ENCODE measurements at places on chromosomes 11 and 22.
A peak's percentile ranks its signal among the peaks of the same experiment; 100 is the strongest.

DNA sequence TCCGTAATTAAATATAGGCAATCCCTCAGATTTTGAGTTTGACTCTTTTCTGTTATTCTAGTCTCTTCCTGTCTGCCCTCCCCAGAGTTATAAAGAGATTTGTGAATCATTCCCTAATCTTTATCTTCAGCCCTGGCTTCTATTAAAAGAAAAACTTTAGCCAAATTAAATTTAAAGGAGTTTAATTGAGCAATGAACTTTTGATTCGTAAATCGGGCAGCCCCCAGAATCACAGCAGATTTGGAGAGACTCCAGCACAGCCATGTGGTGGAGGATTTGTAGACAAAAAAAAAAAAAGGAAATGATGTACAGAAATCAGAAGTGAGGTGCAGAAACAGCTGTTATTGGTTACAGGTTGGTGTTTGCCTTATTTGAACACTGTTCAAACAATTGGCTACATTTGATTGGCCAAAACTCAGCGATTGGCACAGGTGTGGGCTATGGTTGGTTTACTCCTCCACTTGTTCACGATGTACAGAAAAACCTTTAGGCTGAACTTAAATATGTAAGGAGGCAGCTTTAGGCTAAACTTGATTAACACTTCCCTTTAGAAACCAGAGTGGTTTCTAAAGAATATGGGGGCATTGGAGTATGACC is 2.3 kb upstream of the ALKBH8 start:
- DNase-seq, result no peak

- no peak for DNase-seq
Observed at GRCh38 chr11:12245091-12245490, 132.3 kb upstream of the PARVA start.

- no peak for DNase-seq
Observed at GRCh38 chr11:69201066-69201365, 45.3 kb downstream of the SMIM38 start.

DNA sequence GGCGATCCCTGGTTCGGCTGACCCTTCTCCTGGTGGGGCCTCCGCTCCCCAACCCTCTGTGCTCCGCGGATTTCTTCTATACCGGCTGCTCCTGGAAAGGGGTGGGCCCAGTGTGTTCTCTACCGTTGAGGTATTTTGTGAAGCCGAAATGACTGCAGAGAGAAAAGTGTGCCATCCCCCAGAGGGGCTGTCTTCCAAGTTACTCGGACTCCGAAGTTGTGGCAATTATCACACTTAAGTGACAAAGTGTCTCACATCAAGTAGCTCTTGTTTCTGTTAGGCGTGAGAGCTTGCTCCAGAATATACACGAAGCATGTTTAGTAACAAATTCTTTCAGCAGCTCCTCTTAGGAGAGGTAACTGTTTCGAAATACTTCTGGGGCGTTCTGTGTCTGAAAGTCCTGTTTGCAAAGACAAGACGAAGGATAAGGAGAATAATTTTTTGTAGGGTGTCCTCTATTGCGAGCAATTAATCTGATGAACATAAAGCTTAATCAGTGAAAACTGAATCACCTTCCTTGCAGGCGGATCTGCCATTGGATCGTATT is 434 bp downstream of the XPNPEP3 start:
- no peak for DNase-seq

DNA sequence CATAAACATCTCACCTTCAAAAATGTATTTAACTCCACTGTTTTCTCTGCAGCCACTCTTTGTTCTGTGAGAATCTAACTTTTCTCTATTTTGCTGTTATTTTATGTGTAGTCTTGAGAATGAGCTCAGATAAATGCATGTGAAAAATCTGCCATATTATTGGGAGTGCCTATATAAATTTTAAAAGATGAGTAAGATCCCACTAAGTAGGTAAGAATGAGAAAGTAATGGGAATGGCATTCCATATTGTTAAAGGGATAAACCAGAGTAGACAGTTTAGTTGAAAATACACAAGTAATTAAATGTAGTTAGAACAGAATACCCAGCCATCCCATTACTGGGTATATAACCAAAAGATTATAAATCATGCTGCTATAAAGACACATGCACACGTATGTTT is 817.2 kb downstream of the FAM181B start:
- no peak for DNase-seq

DNA sequence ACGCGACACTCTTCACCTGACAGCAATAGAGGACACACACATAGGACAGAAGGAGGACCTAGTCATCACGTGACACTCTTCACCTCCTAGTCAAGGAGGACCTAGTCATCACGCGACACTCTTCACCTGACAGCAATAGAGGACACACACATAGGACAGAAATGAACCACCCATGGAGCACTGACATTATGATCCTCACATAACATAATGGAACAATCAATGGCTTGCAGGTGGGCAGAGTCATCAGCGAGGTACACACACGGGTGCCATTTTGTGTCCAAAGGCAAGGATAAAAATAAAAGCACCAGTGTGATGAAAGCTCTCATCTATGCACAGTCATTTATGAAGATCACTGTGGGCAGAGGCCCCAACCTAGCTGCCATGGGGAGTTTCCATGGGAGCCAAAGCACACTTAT is 354.7 kb downstream of the LARGE1 start:
- DNase-seq, result no peak

DNA sequence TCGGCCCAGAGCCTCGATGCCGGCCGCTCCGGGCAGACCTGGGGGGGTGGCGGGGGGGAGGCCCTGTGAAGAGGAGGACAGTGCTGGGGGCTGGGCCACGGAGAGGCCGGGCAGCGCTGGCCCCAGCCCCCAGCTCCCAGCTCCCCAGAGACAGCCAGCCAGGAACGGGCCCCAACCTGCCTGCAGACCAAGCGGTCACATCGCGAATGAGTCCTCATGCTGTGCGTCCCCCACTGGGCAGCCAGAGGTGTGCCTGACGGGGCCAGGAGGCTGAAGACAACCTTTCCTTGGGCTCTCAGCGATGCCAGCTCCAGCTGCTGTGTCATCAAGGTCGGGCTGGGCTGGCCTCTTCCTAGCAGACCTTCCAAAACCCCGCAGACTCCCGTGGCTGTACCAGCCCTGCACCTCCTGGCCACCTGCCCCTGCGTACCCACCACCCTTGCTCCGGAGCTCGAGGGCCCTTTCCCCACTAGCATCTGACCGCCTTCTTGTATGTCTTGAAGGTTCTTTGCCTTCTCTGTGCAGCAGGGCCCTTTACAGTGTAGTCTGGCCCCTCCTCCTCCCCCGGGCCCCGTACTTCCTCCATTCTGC is 88.4 kb downstream of the CDKN1C start:
- DNase-seq, result no peak

DNA sequence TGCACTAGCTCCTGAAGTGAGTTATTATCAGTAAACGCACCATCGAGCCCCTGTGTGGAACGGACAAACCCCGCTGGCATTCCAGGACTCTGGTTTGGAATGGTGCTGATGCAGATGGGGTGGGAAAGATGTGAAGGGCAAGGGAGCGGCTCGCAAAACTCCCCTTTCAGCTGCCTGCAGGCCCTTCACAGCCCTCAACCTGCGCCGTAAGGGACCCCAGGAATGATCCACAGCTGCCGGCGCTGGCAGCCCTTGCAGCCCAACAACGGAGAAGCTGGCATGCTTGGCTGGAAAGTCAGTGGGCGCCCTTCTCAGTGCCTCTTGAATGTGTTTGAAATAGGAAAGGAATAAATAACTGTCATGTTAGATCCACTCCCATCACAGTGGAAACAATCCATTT is 1445.5 kb downstream of the BRD1 start:
- no peak for DNase-seq

DNA sequence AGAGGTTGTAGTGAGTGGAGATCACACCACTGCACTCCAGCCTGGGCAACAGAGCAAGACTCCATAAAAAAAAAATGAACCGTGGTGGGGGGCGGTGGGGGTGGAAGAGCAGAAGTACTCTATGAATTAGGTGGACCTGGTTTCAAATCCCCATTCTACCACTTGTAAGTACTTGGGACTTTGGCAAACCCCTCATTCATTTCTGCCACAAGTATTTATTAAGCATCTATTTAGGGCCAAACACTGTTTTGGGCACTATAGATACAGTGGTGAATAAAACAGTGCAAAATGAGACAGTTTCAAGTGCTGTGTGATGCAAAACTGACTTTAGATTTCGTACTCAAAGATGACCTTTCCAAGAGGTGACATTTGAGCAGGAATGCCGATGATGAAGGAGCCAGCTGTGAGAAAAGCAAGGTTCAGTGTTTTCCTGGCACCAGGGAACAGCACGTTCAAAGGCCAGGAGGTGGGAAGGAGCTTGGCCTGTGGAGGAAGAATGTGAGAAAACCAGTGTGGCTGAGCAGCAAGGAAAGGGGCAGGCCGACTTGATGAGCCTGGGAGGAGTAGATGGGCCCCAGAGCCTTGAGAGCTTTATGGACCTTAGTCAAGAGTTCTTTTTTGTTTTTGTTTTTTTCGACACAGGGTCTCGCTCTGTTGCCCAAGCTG is 1.4 kb upstream of the TMEM134 start:
- no peak for DNase-seq

GRCh38 chr22:44871782-44872181 is 119.4 kb downstream of the ARHGAP8 start:
- no peak for DNase-seq

GRCh38 chr11:107916671-107917241 is 11.5 kb upstream of the RAB39A start:
- no peak for DNase-seq

DNA sequence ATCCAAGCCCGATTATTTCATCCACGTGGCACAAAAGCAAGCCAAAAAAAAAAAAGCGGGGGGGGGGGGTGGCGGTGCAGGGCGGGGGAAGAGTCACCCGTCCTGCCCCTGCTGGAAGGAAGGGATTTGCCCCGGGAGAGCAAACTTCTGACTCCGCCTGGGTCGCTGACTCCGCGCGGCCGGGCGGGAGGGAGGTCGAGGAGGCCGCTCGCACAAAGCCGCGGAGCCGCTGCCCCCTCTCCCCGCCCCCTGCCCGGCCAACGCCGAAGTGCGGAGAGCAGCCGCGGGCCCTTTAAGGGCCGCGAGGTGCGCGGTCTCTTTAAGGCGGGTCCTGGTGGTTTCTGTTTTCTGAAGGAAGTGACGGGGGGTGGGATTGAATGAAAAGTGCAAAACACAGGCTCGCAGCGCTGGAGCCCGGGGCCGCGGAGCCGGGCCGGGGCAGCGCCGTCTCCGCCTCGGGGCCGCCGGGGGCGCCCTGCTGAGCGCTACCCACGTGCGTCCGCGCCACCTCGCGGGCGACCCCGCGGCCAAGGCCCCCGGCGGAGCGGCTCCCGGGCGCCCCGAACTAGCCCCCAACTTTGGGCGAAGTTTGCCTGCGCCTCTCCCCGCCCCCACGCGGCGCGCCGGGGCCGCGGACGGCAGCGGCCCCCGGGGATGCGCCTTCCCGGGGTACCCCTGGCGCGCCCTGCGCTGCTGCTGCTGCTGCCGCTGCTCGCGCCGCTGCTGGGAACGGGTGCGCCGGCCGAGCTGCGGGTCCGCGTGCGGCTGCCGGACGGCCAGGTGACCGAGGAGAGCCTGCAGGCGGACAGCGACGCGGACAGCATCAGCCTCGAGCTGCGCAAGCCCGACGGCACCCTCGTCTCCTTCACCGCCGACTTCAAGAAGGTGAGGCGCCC is at the start of gene OAF:
Gene OAF (plus strand): TSS at position 407 of the 896 bp plus-strand sequence. CDS start 248 bp downstream, at position 655.
- DNase-seq, result peak; percentile 81
